ENCODE measurements at places on chromosomes 3 and 15.

GRCh38 chr3:42037318-42037945 lies 53.7 kb upstream of the TRAK1 start:
- no peak for DNase-seq

GRCh38 chr3:12237076-12237475 lies 51.8 kb upstream of the PPARG start:
- DNase-seq: no peak

- DNase-seq: peak; percentile 76
These were observed 156.8 kb downstream of the WNT5A start for GRCh38 chr3:55330355-55330754.

GRCh38 chr15:79037848-79038247 lies 52.7 kb downstream of the RASGRF1 start:
- DNase-seq: no peak

- no peak for DNase-seq
These were observed 387.1 kb upstream of the NECTIN3 start for GRCh38 chr3:110684466-110684865.

- DNase-seq: no peak
These were observed 152.4 kb downstream of the LEKR1 start for GRCh38 chr3:156978481-156978961.

- no peak for DNase-seq
These were observed 2.5 kb downstream of the PRR23E start for GRCh38 chr3:127195417-127195816.

- no peak for DNase-seq
These were observed 57.9 kb upstream of the ST3GAL6 start for GRCh38 chr3:98705212-98705611.

- DNase-seq: no peak
These were observed 179.6 kb upstream of the THRB start for GRCh38 chr3:24674261-24674660.

- DNase-seq: no peak
These were observed 1.3 kb downstream of the B3GALNT1 start for GRCh38 chr3:161103776-161104385.

DNA sequence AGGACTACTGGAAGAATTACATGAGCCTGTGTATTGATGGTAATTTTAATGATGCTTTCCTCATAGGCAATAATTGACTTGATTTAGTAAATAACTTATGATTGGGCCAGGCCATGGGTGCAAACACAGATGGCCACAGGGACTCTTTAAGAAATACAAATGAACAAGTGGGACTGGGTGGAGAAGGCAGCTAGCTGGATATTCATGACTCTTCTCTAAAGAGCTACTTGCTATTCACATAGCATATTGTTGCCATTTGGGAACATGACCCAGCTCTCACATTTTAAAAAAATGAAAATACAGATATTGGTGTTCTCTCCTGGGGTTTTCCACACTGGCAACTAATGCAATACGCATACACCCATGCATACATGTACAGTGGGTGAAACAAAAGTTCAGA lies 178.3 kb downstream of the PTPRG start:
- no peak for DNase-seq

DNA sequence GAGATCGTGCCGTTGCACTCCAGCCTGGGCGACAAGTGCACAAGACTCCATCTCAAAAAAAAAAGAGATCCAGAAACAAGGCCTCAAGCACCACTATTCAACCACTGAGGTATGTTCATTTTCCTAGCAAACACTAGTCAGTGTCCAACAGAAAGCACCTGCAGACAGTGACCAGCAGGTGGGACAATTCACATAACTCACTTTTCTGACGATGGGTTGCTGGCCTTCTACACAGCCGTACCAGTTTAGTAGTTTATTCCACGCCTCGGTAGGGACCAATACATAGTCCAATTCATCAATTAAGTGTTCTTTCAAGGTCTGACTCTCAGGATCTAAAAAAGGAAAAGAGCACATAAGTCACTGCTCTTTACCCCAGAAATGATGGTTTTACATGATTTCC lies 12.4 kb downstream of the USP4 start:
- no peak for DNase-seq

GRCh38 chr15:26461847-26462608 lies 310.8 kb downstream of the GABRB3 start:
- DNase-seq: no peak

DNA sequence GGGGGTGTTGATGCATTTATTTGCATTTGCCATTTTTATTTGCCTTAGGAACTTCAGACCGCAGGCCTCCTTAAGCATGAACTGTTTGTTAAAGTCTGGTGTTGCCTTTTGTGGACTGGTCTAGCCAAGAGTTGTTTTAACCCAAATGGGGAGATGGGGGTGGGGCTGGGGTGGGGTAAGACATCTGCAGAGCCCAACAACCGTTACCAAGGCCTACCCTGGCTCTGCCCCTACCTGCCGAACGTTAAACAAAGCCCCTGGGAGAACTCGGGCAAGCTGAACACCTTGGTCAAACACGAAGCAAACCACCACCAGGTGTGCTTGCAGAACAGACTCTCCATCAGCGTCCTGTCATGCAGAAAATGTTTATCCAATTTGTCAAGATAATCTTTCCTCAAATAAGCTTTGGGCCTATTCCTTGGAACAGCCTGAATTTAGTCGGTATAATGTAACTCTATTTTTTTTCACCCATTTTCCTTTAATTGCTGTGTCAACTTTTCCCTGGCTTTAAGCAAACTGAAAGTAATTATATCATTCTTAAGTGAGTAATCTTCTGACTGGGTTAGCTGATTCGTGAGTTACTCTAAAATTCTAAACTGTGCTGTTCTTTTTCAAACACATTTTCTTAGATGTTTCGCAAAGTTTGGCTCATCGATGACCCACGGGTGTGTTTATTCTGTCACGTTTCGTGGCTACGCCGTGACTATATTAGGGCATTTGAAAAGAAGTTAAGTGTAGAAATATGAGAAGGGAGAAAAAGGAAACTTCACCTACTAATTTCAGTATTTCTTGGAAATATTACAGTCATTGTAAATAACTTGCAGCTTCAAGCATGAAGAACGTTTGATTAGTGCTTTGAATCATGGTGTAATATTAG lies 127.6 kb downstream of the SOX2 start:
- no peak for DNase-seq

DNA sequence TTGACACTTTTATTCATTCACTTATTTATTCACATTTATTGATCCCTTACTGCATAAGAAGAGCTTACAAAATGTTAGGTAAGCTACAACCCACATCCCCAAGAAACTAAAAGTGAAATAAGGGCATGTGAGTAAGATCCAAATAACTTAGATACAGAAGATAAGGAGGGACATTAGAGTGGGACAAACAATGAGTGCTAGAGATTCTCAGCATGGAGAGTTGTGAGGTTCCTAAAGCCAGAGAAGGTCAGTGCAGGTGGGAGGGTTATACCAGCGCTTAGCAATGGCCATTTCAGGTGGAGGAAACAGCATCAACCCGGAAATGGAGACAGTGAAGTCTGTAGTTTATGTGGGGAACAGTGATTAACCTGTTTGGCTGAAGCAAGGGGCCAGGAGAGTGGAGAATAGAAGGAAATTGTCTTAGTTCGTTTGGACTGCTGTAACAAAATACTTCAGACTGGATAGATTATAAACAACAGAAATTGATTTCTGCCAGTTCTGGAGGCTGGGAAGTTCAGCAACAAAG lies 25.5 kb upstream of the PCOLCE2 start:
- no peak for DNase-seq

GRCh38 chr3:128996726-128997125 lies 2.9 kb upstream of the CFAP92 start:
- no peak for DNase-seq

- no peak for DNase-seq
These were observed 165.6 kb downstream of the CACNA1D start for GRCh38 chr3:53659996-53660395.

- no peak for DNase-seq
These were observed 43.4 kb upstream of the AGBL1 start for GRCh38 chr15:86036243-86036642.

DNA sequence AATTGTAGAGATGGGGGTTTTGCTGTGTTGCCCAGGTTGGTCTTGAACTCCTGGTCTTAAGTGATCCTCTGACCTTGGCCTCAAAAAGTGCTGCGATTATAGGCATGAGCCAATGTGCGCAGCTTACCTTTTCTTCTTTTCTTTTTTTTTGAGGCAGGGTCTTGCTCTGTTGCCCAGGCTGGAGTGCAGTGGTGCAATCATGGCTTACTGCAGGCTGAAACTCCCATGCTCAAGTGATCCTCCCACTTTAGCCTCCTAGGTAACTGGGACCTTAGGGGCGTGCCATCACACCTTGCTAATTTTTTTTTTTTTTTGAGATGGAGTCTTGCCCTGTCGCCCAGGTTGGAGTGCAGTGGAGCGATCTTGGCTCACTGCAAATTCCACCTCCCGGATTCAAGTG lies 13.0 kb downstream of the RBM6 start:
- no peak for DNase-seq

DNA sequence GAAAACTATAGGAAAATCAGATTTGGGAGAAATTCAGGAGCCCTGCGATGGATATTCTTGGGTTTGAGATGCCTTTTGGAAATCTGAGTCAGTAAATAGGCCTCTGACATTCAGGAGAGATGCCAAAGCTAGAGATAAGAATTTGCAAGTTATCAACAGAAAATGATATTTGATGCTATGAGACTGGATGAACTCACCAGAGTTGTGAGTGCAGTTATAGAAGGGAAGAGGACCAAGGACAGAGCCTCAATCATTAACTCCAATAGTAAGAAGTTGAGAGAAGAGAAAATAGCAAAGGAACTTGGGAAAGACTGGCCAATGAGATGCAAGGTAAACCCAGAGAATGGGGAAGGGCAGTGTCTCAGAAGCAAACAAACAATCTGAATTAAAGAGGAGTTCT lies 7.9 kb upstream of the ANO10 start:
- DNase-seq: no peak

DNA sequence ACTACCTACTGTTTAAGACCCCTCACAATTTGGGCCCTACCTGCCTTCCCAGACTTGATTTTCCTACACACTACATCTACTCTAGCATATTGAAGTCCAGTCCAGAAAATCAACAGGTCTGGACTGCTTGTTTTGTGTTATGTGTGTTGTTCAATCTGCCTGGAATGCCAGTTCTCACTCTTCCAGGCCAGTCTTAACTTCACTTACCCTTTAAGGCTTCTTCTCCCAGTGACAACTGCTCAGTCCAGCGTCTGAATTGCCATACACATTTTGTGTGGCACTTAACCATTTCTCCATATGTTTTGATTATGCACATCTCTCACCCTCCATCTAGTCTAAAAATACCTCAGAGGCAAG lies 1.1 kb downstream of the TICRR start:
- DNase-seq: no peak

DNA sequence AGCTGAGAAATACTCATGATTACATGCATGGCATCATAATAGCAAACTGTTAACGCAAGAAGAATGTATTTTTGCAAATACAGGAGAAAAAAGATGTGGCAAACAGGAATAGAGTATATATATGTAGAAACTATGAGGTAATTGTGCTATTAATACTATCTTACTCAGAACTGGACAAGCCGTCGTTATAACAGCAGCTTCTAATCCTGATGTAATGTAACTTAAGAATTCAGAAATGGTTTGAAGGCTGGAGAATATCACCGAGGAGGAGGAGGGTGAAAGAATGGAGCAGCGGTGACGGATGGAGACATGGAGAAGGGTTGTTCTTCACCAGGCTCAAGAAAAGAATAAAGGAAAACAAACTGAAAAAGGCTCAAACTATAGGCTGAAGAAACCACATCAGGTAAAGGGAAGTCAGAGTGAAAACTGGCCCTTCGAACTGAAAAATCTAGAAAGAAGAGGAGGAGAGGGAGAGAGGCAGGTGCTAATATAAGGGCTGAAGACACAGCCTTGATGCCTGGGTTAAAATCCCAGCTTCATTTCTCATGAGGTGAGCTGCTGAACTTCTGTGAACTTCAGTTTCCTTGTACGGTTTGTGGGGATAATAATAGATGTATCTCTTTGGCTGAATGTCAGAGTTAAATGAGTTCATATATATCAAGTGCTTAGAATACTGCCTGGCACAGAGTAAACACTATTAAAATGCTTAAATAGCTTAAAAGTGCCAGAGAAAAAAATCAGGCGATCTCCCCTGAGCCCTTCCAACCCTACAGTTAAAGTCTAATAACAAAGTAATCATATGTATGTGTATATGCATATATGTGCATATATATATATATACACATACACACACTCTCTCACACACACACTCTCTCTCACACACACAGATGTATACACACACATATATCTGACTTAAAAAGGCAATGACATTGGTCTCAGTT lies 43.9 kb downstream of the GOLIM4 start:
- DNase-seq: peak; percentile 41

GRCh38 chr3:71536376-71536965 lies 47.1 kb downstream of the FOXP1 start:
- no peak for DNase-seq

DNA sequence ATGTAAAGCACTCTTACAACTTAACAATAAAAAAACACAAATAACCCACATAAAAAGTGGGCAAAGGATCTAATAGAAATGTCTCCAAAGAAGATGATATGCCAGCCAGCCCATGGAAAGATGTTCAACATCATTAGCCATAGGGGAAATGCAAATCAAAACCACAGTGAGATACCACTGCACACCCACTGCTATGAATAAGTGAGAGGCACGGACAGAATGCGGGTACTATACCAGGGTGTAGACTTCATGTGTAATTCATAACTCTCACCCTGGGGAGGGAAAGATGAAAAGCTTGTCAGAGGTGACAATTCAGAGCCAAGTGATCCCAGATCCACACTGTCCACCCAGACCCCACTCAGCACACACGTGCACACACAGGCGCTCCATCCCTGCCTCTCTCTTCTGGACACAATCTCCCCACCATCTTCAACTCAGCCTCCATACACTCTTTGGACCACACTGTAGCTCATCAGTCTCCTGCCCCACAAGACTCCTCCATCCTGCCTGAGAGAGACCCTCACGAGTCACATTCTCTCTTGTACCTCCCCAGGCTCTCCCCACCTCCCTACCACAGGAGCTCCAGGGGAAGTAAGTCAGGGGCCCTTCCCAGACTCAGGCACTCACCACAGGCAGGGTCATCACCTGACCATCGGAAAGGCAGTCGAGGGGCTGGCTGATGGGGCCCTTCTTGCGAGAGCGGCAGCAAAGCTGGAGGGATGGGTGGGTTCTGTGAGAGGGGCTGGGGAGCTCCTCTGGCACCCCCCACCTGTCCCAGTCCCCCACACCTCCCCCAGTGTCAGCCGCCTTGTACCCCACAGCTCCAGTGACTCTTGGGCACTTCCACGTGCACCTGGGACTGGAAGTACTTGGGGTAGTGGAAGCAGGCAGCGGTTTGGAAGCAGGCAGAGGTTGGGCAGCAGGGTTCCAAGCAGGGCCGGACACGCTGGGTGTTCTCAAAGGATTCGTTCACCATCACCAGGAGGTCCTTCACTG lies 21.3 kb downstream of the PLA2G4E start:
- DNase-seq: no peak

GRCh38 chr3:71031914-71032521 lies 551.5 kb downstream of the FOXP1 start:
- no peak for DNase-seq

Measured in skeletal muscle cell (primary cell).